Activated CD4-positive, alpha-beta T cell treated with anti-CD3 and anti-CD28 coated beads, Interleukin-2, amount 10 ng/mL, durations not matched to agents 7 days and 5 days (primary cell): ENCODE measurements at places on chromosomes 3 and 15. TPM values are rescaled to one million over a fixed set of nuclear protein-coding genes. Genes with fewer than 3 reads are reported as not detected.

Gene PATL2
- 20.5 TPM for total RNA-seq

Gene MOBP
- total RNA-seq, result not detected

Gene ABHD10
- 36.9 TPM for total RNA-seq

Gene ITPKA
- total RNA-seq, result not detected

Gene TLE3
- 82.3 TPM for total RNA-seq

Gene SUCNR1
- not detected for total RNA-seq

Gene ADGRG7
- not detected for total RNA-seq

Gene SLC28A1
- total RNA-seq, result not detected

Gene MLF1
- total RNA-seq, result 0.79 TPM

Gene RPL22L1
- 58.5 TPM for total RNA-seq

Gene BTLA
- 43.1 TPM for total RNA-seq

Gene GADL1
- not detected for total RNA-seq

Gene NDUFB4
- total RNA-seq, result 148 TPM

Gene LSAMP
- not detected for total RNA-seq

Gene SCG5
- total RNA-seq, result 2.5 TPM

Gene ZNF80
- total RNA-seq, result 0.10 TPM

Gene PLA2G4E
- not detected for total RNA-seq

Gene ASB14
- total RNA-seq, result not detected

Gene PLSCR2
- 0.35 TPM for total RNA-seq

Gene CEMIP
- total RNA-seq, result not detected

Gene ACAN
- not detected for total RNA-seq

Gene SLC38A3
- total RNA-seq, result not detected

Gene DUSP7
- 42.0 TPM for total RNA-seq

Gene AADACL2
- not detected for total RNA-seq

Gene SERPINI2
- total RNA-seq, result not detected

Gene HIGD2B
- not detected for total RNA-seq

Gene SOX14
- total RNA-seq, result not detected

Gene MST1
- total RNA-seq, result 10.0 TPM

Gene ENTPD3
- not detected for total RNA-seq

Gene ZKSCAN7
- total RNA-seq, result 0.50 TPM

Gene ZCWPW2
- 0.50 TPM for total RNA-seq

Gene PLA1A
- not detected for total RNA-seq

Gene SLC2A2
- total RNA-seq, result not detected

Gene RARB
- total RNA-seq, result not detected

Gene MRAS
- total RNA-seq, result not detected

Gene LRRIQ4
- total RNA-seq, result not detected

Gene AGBL1
- not detected for total RNA-seq

Gene NMNAT3
- total RNA-seq, result 0.94 TPM

Gene TMEM207
- not detected for total RNA-seq

Gene WDR76
- 89.2 TPM for total RNA-seq

Gene SH3GL3
- total RNA-seq, result not detected

Gene GPR87
- total RNA-seq, result 0.40 TPM

Gene FBXO45
- 15.0 TPM for total RNA-seq

Gene GPR62
- total RNA-seq, result not detected

Gene ATP13A5
- total RNA-seq, result not detected

Gene PLXNB1
- 2.3 TPM for total RNA-seq

Gene CD96
- total RNA-seq, result 271 TPM

Gene GP9
- total RNA-seq, result not detected

Gene CACNA1D
- 0.15 TPM for total RNA-seq

Gene DNAJA4
- total RNA-seq, result 31.2 TPM

Gene SNTN
- not detected for total RNA-seq

Gene AMT
- total RNA-seq, result 6.2 TPM

Gene RPP25
- total RNA-seq, result 6.4 TPM
